Activated naive CD8-positive, alpha-beta T cell treated with anti-CD3 and anti-CD28 coated beads, Interleukin-2, amount 10 ng/mL, durations not matched to agents 7 days and 5 days (primary cell): ENCODE measurements at places on chromosomes 5 and 9. TPM values are rescaled to one million over a fixed set of nuclear protein-coding genes. Genes with fewer than 3 reads are reported as not detected.
A peak's percentile ranks its signal among the peaks of the same experiment; 100 is the strongest.

Gene SLC24A2
- total RNA-seq = not detected

DNA sequence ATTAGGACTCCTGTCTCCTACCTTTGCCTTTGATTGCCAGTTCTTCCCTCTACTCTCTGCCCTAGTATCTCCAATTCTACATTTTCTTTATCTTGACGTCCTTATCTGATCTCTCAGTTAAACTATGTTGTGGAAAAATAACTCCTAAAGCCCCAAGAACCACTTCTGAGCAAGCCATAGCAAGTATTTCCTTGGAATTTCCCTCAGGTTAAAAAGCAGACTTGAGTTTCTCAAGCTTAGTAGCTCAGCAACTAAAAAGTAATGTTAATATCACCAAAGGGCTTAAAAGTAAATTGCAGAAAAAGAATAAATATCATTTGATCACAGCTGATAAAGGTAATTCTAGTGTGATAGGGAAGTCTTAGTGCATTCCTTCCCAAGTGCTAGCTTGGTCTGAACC, 13.2 kb upstream of the HSPB3 start:
- no peak overlapping the region for H3K27ac ChIP-seq
- DNase-seq = no peak
- H3K4me3 ChIP-seq = no peak overlapping the region

Gene NTRK2
- total RNA-seq = not detected

DNA sequence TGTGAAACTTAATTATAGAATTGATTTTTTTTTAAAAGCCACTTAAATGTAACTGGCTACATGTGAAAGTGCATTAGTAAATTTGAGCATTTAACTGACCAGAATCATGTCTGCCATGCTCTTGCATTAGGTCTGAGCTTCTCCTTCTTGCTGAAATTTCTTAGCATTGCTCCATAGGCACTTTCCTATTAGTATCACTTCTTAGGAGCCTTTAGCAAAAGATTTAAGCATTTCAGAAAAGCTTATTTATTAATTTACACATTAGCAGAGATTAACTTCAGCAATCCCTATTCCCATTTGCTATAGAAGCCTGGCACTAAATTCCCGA, 211.0 kb downstream of the SNX18 start:
- no peak overlapping the region for H3K4me3 ChIP-seq
- no peak overlapping the region for H3K27ac ChIP-seq
- no peaks in the 10 kb centered on the region for H3K36me3 ChIP-seq
- H3K4me1 ChIP-seq = no peaks in the 10 kb centered on the region
- H3K27me3 ChIP-seq = peaks cover 18% of the 10 kb centered on the region
- DNase-seq = no peak

Gene MARCHF11
- total RNA-seq = not detected

DNA sequence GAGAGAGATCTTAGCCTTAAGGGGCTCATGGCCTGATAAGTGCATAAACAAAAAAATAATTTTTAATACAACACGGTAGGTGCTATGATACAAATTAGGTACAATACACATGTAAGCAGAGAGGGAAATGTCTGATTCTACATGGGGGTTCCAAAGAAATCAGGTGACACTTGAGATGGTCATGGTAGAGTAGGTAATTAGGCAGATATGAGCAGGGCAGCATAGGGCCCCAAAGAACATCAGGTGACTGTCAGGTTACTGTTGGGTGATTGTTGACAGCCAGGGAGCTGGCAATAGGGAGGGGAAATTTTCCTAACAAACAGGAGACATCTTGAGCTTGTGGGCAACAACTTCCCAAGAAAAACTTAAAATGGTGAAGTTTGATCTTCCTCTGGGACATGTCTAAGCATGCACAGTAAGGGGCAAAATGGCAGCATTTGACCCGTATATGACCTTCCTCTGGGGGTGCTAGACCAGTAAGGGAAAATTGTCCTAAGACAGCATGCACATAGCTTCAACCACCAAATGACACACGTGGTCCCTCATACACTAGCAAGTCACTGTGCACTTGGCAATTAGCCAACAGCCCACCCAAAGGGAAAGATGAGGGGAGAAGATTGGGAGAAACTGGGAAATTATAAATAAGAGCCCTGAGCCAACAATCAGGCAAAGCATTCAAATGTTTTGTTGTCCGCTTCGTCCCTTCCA, 37.3 kb upstream of the TENT4A start:
- H3K27ac ChIP-seq = no peak overlapping the region

DNA sequence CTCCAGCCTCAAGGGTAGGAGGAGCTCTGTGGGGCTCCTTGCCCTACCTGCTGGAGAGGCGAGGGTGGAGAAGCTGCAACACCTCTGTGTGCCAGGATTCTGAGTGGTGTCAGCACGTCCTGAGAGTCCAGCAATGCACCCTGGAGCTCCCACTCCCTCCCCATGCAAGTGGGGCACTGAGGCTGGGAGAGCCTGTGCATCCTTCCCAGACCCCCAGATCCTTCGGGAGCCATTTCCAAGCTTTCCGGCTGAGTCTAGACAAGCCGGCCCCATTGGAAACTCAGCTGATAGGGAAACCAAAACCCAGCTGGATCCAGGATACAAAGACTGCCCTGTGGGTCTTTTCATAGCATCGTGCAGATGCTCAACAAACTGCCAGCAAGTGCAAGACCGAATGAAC, 1.8 kb downstream of the FAM163B start:
- peaks cover 42% of the 10 kb centered on the region for H3K27me3 ChIP-seq
- H3K4me3 ChIP-seq = no peak overlapping the region
- peaks cover 6% of the 10 kb centered on the region for H3K4me1 ChIP-seq
- no peaks in the 10 kb centered on the region for H3K36me3 ChIP-seq

Gene TNFSF8
- total RNA-seq = 56.4 TPM

GRCh38 chr5:146027751-146028150, 77.6 kb downstream of the PLAC8L1 start:
- no peak for DNase-seq
- no peaks in the 10 kb centered on the region for H3K27me3 ChIP-seq
- H3K36me3 ChIP-seq = no peaks in the 10 kb centered on the region
- H3K4me1 ChIP-seq = no peaks in the 10 kb centered on the region
- H3K4me3 ChIP-seq = no peak overlapping the region

Gene LCN2
- not detected for total RNA-seq

- H3K4me3 ChIP-seq = no peak overlapping the region
- no peak for DNase-seq
- no peak overlapping the region for H3K27ac ChIP-seq
- no peaks in the 10 kb centered on the region for H3K4me1 ChIP-seq
- H3K36me3 ChIP-seq = no peaks in the 10 kb centered on the region
- no peaks in the 10 kb centered on the region for H3K27me3 ChIP-seq
Observed at GRCh38 chr5:11955331-11955730, 51.1 kb upstream of the CTNND2 start.

- no peak overlapping the region for H3K27ac ChIP-seq
- DNase-seq = no peak
- peaks cover 3% of the 10 kb centered on the region for H3K4me1 ChIP-seq
- no peak overlapping the region for H3K4me3 ChIP-seq
Observed at GRCh38 chr5:167574464-167574863, 717.0 kb upstream of the WWC1 start.

- no peaks in the 10 kb centered on the region for H3K4me1 ChIP-seq
- no peak overlapping the region for H3K27ac ChIP-seq
- H3K4me3 ChIP-seq = no peak overlapping the region
- H3K36me3 ChIP-seq = no peaks in the 10 kb centered on the region
- no peak for DNase-seq
Observed at GRCh38 chr5:44267909-44268308, 121.3 kb downstream of the FGF10 start.

DNA sequence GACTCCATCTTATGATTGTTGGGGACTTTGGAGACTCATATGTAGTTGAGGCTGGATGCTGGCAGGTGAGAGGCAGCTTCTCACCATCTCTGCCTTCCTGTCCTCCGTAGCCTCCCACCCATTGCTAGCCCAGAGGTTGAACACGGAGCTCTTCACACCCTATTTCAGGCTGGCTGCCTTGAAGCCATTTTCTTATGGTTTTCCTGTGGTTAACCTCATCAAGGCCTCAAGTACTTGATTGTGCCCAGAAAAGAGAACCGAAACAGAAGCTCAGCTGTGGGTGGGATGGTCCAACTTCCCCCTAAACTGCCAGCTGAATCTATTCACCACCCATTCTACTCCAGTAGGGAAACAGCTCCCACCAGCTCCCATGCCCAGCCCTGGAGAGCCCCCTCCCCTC, 102.9 kb downstream of the LIFR start:
- H3K27me3 ChIP-seq = peaks cover 88% of the 10 kb centered on the region
- peak; percentile 48 for DNase-seq

Gene TPD52L3
- not detected for total RNA-seq

- peak overlapping the region; percentile 87 for H3K4me3 ChIP-seq
- H3K27ac ChIP-seq = no peak overlapping the region
- H3K27me3 ChIP-seq = peaks cover 55% of the 10 kb centered on the region
Observed at GRCh38 chr5:157671592-157672330, 428 bp downstream of the C5orf52 start.

Gene TMEM215
- total RNA-seq = not detected

DNA sequence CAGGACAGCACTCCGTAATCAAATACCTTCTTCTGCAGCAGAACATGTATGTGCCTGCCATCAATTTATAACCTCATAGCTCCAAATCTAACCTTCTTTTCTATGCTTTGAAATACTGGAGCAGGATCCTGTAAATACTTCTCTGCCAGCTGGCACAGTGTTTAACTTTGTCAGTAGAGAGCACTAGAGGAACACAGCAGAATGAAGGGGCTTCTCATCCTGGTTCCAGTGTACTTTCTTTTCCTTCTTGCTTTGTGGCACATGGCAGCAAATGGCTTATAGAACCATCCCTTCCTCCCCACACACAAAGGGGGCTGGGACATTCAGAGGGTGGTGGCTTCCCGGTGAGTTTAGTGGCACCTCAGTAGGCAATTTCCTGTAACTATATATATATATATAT, 3.8 kb upstream of the FBXW11 start:
- H3K4me1 ChIP-seq = peaks cover 16% of the 10 kb centered on the region
- no peak overlapping the region for H3K4me3 ChIP-seq
- no peak for DNase-seq
- no peaks in the 10 kb centered on the region for H3K36me3 ChIP-seq

DNA sequence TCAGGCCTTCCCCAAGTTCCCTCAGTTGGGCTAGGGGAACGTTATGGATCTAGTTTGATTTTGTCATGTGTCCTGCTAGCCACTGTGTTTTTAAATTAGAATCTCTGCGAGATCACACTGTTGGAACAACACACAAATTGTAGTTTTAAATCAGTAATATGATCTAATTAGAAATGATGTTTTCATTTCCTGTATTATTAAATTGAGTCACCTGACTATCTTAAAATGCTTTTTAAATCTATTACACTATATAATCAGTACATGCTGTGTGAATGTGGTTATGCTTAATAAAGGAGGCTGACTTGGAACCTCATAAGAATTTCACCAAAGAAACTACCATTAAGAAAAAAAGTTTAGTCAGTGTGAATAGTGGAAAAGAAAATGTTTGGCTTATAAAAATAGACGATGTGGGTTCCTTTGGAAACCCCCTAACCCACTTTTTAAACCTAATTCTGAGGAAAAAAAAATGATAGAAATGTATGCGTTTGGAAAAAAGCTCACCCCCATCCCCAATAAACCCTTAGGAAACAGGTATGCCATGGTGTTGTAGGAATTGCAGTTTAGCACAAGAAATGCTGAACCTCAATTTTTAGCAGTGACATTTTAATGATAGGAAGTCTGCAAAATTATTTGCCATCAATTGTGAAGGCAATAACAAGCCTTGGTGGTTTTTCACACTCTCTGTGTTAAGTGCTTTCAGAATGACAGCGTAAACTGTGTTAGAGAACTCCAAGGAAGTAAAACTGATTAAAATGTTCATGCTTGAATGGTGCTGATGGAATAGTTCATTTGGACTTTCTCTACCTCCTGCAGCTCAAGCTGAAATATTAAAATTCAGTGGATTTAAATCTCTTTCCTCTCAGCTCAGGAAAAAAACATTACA, 59.0 kb downstream of the TLE4 start:
- H3K4me3 ChIP-seq = peak overlapping the region; percentile 25
- H3K27me3 ChIP-seq = no peaks in the 10 kb centered on the region
- peaks cover 25% of the 10 kb centered on the region for H3K36me3 ChIP-seq
- no peak overlapping the region for H3K27ac ChIP-seq

GRCh38 chr9:87371795-87372355, 125.8 kb upstream of the DAPK1 start:
- H3K4me3 ChIP-seq = no peak overlapping the region
- no peak overlapping the region for H3K27ac ChIP-seq
- no peak for DNase-seq
- no peaks in the 10 kb centered on the region for H3K4me1 ChIP-seq
- peaks cover 6% of the 10 kb centered on the region for H3K27me3 ChIP-seq

GRCh38 chr5:83405662-83406061, 65.9 kb upstream of the VCAN start:
- no peak overlapping the region for H3K27ac ChIP-seq
- H3K36me3 ChIP-seq = no peaks in the 10 kb centered on the region
- no peaks in the 10 kb centered on the region for H3K27me3 ChIP-seq
- no peak for DNase-seq
- no peak overlapping the region for H3K4me3 ChIP-seq
- no peaks in the 10 kb centered on the region for H3K4me1 ChIP-seq

Gene LCN15
- not detected for total RNA-seq

- no peaks in the 10 kb centered on the region for H3K36me3 ChIP-seq
- no peak overlapping the region for H3K27ac ChIP-seq
- no peak for DNase-seq
- peaks cover 2% of the 10 kb centered on the region for H3K27me3 ChIP-seq
- H3K4me1 ChIP-seq = no peaks in the 10 kb centered on the region
Observed at GRCh38 chr5:72378639-72379289, 58.6 kb downstream of the PTCD2 start.

Gene BAAT
- total RNA-seq = not detected

Gene FABP6
- total RNA-seq = not detected

DNA sequence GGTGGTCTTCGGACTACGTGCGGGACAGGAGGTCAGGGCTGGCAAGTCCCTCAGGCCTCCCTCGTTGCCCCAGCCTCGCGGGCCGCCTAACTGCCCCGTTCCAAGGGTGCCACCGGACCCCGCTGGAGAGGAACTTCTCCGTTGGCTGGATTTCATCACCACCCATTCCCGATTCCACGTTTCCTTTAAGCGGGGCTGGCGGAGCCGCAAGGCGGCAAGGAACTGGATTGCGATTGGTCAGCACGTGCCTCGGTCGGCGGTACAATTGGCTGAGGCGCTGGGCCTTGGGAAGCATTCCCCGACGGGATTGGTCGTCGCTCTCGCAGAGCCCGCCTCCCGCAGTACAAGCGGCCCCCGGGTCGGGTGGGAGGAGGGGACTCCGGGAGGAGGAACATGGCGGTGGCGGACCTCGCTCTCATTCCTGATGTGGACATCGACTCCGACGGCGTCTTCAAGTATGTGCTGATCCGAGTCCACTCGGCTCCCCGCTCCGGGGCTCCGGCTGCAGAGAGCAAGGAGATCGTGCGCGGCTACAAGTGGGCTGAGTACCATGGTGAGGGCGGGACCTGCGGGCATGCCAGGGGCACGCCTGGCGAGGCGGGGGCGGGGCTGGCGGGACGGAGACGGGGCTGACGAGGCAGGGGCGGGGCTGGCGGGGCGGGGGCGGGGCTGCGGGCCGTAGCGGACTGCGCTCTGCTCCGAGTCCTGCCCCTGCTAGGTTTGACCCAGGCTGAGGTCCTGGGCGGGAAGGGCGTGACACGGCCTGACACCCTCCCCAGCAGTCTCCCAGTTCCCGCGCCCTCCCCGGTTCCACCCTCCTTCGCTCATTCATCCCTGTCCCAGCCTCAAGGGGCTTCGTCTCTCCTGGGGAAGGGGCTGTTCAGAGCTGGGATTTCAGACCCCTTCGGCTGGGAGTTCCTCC, at the start of gene PHPT1:
PHPT1 (plus strand) TSS at position 372 of the 922 bp plus-strand sequence; CDS start at position 394, 22 bp downstream.
- peak within 1 kb of the TSS; percentile 92 for H3K27ac ChIP-seq
- H3K4me1 ChIP-seq = peaks cover 5% of the 10 kb centered on the region
- peak within 1 kb of the TSS; percentile 96 for H3K4me3 ChIP-seq
- H3K27me3 ChIP-seq = peaks cover 10% of the 10 kb centered on the region
- peaks cover 1% of the 10 kb centered on the region for H3K36me3 ChIP-seq

GRCh38 chr5:69492391-69492922, at the start of gene OCLN:
OCLN (plus strand) TSS chr5:69492790; CDS start chr5:69504245, 11,455 bp downstream.
- no peak within 1 kb of the TSS for H3K27ac ChIP-seq
- DNase-seq = peak; percentile 41
- H3K36me3 ChIP-seq = no peaks in the 10 kb centered on the region
- H3K4me3 ChIP-seq = peak within 1 kb of the TSS; percentile 79
- peaks cover 6% of the 10 kb centered on the region for H3K4me1 ChIP-seq
